ENCODE measurements at places on chromosomes 2 and 18.

DNA sequence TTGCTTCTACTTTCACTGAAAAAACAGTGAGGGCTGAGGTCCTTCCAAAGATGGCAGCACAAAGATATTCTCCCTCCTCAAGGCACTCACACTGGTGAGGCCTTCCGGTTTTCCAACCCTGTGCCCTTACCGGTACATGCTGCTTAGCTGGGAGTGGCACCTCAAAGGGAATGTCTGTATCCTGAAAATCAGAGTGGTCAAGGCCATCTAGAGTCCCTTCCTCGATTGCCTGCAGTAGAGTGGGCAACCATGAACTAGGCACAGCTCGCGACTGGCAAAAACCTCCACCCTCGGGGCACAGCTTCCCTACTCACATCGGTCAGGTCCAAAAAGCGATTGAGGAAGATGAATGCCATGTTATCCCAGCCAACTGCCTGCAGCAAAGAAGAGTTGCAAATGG is 3.4 kb downstream of the KRTCAP3 start:
- no peak for DNase-seq

- no peak for DNase-seq
Measured at GRCh38 chr2:75431276-75431675, 129.5 kb downstream of the EVA1A start.

GRCh38 chr2:104790100-104790811 is 63.7 kb upstream of the POU3F3 start:
- no peak for DNase-seq

- DNase-seq, result no peak
Measured at GRCh38 chr2:98778151-98778550, 47.2 kb upstream of the MGAT4A start.

DNA sequence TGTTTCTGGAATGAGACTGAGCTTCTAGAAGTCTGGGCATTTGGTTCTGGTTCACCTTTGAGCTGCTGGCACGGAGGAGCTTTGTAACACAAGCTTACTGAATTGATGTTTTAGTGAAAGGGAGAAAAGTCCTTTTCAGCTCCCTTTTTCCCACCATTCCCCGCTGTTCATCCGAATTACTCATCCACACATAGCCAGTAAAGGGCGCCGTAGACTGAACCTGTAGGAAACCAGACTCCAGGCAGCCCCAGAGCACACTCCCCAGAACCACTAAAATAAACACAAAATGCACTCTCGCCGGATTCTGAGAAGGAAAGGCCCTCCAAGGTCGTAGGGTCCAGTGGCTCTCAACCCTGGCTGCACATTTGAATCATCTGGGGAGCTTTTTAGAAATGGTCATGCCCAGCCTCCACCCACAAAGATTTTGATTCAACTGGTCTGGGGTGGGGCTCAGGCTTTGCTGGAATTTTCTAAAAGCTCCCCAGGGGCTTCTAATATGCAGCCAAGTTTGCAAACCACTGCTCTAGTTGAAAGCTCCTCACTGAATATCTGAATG is 29.6 kb downstream of the TCF7L1 start:
- no peak for DNase-seq

DNA sequence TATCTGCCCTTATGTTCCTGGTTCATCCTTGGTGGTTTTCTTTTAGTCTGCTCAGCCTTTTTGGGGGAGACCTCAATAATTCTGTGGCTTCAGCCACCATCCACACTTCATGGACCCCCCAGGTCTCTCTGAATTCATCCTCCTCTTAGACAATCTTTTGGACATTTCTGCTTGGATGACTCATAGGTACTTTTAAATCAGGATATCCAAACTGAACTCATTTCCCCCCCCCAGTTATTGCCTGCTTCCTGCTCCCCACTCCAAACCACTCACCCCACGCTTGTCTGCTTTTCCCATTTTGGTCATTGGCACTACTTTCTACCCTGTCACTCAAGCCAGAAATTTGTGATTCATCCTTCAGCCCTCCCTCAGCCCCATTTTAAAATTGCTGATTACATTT is 78.5 kb downstream of the TANC1 start:
- no peak for DNase-seq

GRCh38 chr18:62897153-62897552 is 181.8 kb downstream of the PHLPP1 start:
- DNase-seq, result no peak

DNA sequence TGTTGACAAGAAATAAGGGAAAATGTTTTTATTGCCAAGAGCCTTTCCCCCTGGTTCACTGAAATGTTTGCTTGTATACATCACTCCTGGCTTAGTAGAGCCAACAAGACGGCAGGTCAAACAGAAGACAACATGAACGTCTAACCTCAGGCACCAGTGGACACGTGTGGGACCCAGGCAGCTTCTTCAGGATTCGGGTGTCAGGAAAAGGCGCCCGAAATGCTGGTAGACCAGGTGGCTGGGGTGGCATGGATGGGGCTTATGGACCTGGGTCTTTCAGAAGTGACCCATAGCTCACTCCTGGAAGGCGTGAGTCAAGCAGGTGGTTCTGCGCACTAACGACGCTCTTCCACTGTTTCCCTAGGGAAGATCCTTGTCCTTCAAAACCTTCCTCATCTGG is 23.3 kb upstream of the NFATC1 start:
- no peak for DNase-seq

DNA sequence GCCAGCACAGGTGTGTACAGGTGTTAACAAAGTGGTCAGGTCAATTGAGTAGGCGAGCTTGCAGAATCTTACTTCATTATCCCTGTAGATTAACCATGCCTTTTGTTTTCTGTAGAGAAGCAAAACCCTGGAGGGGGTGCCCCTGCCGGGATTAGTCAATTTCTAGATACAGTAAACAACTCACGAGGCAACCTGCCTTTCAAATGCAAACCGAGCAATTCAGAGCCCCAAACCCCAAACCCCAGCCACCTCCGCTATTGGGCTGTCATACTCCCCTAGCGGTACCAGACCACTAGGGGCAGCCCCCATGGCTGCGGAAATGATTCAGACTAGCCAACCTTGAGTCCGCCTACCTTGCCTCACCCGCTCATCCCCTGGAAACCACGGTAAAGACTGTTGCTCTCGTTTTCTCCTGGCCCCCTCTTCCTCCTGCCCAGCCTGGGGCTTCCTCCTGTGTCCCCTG is 61.4 kb upstream of the KIF5C start:
- DNase-seq, result no peak

GRCh38 chr2:118387509-118387908 is 299.2 kb downstream of the INSIG2 start:
- DNase-seq, result no peak

DNA sequence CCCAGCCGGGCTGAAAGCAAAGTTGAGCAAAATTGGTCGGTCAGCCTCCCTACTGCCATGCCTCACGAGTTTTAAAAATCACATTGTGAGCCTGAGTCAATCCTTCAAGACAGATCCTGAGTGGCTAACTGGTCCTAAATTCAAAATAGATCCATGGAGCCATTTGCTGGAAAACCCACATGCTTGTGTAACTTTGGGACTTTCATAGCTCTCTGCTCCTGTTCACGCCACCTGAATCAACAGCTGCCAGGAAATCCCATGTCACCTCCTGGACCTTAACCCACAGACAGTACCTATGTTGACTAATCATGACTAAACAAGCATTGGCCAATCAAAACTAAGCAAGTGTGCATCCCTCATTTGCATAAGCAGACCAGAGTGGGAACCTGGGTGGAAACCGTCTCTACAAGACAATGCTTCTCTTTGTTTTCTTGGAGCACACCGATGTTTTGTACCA is 42.8 kb upstream of the LDLRAD4 start:
- no peak for DNase-seq

Measured in COLO829 (cell line).